ENCODE measurements at places on chromosomes 2 and 18.

GRCh38 chr2:116935097-116935814 is 879.2 kb upstream of the DDX18 start:
- no peak for DNase-seq

DNA sequence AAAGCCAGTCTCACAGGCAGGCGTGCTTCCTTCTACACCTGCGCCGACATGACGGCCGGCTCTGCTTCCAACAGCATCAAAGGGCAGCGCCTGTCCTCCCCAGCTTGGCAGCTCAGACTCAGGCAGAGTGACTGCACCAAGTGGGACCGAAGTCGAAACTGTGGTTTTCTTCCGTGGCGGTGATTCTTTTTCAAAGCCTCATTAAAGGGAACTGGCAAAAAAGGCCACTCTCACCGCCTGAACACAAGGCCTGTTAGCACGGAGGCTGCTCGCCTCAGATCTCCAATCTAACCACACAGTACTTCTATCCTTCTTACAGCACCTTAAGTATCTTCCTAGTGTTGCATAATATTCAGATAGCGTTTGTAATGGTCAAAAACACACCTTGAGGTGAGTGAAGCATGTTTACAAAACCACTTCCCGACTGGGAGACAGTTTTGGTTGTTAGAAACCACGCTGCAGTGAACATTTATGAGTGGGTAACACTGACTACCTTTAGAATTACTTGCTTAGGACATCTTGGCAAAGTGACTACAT is 236.4 kb downstream of the HDAC4 start:
- no peak for DNase-seq

- DNase-seq: no peak
Observed at GRCh38 chr2:237486819-237487448, at the start of gene MLPH. Gene MLPH (plus strand): TSS chr2:237487251. CDS start chr2:237493427, 6,176 bp downstream.

- DNase-seq: no peak
Observed at GRCh38 chr2:64036034-64036705, 16.9 kb upstream of the VPS54 start.

GRCh38 chr2:42296226-42296625 is 64.8 kb downstream of the COX7A2L start:
- no peak for DNase-seq

Measured in stimulated activated CD4-positive, alpha-beta T cell treated with anti-CD3 and anti-CD28 coated beads, TNF-alpha, amount 100 ng/mL, for 48 hours (primary cell).